ENCODE measurements at places on chromosomes 3 and 15. TPM values are rescaled to one million over a fixed set of nuclear protein-coding genes. Genes with fewer than 3 reads are reported as not detected.

DNA sequence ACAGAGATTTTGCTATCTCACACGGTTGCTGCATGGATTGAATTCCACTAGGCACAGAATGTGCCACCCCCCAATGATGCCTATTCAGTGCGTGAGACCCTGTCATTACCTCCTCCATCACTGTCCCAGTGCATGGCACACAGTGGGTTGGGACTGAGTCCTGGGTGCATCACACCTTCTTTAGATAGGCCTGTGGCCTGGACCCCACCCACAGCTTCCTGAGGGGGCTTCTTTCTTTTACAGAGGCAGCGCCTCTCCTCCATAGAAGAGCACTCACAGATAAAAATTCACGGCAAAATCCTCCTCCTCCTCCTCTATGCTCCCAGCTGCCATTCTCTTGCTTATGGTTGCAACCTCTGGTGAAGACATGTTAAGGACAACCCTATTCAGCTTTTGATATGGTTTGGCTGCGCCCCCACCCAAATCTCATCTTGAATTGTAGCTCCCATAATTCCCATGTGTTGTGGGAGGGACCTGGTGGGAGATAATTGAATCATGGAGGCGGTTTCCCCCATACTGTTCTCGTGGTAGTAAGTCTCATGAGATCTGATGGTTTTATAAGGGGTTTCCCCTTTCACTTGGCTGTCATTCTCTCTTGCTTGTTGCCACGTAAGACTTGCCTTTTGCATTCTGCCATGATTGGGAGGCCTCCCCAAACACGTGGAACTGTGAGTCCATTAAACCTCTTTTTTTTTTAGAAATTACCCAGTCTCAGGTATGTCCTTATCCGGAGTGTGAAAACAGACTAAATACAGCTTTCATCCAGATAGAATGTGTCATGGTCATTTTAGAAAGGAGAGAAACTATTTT, 147.6 kb downstream of the KLF13 start:
- no peak for DNase-seq

GRCh38 chr3:97738761-97739160, 25.8 kb upstream of the ARL6 start:
- no peak for DNase-seq

DNA sequence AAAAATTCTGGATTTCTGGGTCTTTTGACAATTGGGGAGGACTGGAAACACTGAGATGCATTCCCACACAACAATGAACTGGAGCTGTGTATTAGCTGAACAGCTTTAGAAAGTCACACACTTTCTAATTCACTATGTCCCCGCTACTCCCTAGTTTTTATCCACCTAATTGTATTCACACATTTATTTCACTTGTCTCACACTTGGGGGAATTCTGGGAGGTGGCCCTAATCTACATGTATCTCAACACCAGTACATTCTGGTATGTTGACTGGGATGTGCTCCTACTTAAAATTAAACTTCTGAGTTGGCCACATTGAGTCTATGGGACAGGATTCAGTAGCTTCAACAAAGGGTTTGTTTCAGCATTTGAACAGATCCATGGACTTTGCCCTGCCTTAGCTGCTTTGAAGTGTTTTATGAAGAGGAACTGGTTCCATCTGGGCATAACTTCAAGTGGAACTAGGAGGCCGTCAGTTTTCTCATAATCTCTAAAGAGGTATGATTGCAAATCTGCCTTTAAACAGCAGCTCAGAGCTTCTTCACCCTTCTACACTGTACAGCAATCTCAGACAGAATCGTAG, 106.5 kb upstream of the CMC1 start:
- DNase-seq: no peak

Gene GCHFR
- total RNA-seq: 13.2 TPM
